ENCODE measurements at places on chromosomes 1 and 21.

GRCh38 chr1:206715120-206715519, 30.4 kb downstream of the MAPKAPK2 start:
- no peak for DNase-seq

- DNase-seq, result no peak
Measured at GRCh38 chr1:62875676-62876075, 91.7 kb downstream of the ATG4C start.

DNA sequence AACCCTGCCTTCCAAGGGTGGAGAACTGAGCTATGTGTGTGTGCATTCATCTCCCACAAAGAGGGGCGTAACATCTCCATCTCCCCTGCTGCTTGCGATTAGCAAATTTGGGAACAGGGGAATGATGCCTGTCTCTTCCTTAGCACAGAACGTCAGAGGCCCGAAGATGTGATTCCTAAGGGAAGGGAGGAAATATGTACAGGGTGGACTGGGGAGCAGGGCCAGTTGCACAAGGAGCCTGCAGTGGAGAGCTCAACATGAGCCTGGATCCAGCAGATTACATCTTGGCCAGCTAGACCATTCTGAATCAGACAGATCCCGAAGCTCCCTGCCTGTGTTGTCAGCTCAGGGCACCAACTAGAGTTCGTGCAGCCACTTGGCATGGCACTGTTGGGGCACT, 118.1 kb downstream of the NGF start:
- DNase-seq, result no peak

GRCh38 chr1:159799446-159799985, 2.6 kb upstream of the FCRL6 start:
- DNase-seq, result no peak

DNA sequence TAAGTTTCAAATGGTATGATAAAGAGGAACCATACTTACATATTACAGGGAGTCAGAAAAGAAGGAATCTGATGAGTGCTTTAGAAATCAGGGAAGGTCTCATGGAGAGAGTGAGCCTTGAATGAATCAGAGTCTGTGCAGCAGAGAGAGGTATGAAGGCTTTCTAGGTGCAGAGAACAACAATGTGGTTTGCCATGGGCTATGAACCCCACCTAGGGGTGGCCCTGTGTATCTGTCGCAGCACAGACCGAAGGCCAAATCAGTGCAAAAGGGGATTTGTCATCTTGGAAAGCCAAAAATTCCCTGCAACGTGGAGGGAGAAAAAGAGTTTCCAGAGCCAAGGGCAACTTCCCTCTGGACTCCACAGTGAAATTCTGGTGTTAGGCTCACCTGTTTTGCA, 3.5 kb downstream of the PAPPA2 start:
- no peak for DNase-seq

DNA sequence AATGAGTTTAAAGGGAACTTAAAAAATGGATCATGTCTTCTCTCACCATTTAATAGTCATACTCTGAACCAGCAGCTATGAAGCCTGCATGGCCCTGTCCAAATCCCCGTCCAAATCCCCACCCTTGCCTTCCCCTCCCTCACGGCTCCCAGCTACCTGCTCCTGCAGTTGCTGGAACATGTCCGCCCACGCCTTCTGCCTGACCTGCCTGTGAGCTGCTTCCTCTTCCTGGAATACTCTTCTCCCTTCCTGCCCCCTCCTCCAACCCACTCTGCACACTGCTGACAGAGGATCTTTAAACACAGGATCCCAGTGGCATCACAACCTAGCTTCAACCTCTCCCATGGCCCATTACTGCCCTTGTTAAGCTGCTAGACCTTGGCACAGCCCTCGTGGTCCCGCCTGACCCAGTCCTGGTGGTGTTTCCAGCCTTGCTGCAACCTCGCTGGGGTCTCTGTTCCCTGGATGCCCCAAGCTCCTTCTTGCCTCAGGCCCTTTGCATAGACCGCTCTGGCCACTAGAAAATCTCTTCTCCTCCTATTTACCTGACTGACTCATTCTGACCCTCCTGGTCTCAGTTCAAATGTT, 118.3 kb downstream of the PTPRU start:
- no peak for DNase-seq

DNA sequence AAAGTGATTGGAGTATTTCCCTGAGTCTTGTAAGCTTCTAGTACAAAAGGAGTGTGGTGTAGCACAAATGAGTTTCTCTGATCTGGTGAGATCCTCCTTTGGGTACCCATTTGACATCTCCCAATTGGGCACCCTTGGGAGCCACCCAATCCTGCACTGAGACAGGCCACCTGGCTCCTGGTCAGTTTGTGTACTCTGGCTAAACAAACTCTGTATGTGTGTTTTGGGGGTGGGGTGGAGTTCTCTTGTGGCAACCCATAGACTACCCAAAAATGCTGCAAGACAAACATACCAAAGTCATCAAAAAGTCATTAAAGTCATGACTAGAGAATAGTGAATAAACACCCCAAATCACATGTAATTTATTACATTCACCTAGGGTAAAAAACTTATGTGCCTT, 8.4 kb upstream of the HIVEP3 start:
- DNase-seq, result no peak

- DNase-seq, result no peak
Measured at GRCh38 chr1:24942789-24943188, 12.7 kb upstream of the RUNX3 start.

GRCh38 chr1:229839800-229840199, 213.8 kb downstream of the URB2 start:
- DNase-seq, result no peak

DNA sequence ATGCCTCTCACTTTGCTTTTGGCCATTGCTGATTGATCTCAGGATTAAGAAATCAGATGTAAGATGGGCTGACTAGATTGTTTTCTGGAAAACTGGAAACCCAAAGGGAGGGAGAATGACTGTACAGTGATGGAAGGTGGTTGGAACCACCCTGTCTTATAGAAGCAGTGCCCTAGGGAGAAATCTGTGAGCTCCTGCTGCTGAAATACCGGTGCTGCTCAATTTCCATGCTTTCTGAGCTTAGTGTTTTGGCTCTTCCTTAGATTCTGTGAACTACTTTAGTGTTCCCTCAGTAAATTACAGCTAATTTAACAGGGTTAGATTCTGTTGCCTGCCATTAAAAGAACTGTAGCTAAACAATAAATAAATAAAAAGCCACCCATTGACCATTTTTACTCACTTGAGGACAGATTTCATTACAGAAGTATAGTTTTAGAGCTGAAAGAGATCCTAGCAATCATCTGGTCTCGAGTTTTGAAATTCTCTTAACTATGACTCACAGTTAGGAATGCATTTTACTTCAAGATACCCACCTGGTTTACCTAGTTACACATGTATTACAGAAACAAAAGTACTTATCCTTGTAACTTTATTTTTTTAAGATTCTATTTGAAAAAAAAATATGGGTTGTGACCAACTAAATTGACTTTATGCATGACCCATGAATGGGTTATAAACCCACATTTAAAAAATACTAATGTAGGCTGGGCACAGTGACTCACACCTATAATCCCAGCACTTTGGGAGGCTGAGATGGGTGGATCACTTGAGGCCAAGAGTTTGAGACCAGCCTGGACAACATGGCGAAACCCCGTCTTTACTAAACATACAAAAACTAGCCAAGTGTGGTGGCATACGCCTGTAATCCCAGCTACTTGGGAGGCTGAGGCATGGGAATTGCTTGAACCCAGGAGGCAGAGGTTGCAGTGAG, 33.2 kb downstream of the CAMSAP2 start:
- DNase-seq, result no peak

GRCh38 chr1:49225464-49225863, 448.8 kb upstream of the BEND5 start:
- DNase-seq, result no peak

DNA sequence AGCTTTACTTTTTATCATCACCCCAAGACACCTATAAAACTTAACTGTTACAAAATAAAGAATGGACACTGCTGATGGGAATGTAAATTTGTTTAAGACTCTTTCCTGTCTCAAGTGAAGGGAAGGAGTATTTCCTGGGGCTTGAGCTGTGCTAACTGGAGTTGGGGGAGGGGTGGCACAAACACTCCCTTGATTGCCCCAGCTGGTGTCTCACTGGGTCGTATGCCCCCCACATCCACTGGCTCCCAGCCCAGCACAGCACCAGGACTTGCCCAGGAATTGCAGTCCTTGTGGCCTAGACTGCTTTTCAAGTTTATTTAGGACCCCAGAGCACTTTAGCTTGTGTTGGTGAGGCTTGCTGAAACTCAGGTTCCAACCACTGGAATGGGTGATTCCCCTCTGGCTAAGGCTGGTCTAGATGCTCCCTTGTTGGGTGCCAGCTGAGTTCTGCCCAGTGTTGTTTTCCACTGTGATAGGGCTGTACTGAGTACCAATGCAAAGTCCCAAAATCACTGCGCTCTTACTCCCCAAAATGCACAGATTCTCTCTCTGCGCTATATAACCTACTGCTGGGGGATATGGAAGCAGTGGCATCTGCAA, 49.1 kb upstream of the DR1 start:
- DNase-seq, result no peak

DNA sequence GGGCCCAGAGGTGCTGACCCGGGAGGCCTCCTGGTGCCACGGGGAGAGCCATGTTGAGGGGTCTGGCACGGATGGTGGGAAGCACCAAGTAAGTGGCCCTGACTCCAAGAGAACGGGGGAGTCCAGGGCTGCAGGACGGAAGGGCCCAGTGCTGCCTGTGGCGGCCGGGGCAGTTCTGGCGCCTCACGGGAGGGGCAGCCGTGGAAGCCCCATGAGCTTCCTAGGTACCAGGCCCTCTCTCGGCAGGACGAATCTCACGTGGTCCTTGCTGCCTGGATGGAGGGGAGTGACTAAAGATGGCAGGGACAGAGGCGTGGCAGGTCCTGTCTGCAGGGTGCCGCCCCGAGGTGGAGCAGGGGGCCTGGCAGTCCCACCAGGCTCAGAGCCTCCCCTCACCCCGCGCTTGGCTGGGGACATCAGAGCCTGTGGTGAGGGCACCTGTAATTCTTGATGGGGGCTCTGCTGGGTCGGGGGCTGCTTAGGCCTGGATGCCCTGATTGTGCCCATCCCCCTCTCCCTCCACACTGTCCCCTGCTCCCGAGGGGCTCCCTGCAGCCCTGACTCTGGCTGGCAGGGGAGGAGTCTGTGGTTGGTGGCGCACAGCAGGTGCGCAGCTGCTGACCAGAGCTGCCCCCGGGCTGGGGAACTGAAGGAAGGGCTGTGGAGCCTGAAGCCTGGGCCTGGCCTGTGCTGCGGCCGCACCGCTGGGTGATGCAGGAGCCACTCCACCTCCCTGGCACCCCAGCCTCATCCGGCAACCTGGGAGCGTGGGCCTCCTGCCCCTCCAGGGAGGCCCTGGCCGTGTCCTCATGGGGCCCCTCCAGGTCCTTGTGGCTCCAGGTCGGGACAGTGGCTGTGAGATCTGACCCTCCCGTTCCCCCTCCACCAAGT, 31.4 kb downstream of the POFUT2 start:
- no peak for DNase-seq

DNA sequence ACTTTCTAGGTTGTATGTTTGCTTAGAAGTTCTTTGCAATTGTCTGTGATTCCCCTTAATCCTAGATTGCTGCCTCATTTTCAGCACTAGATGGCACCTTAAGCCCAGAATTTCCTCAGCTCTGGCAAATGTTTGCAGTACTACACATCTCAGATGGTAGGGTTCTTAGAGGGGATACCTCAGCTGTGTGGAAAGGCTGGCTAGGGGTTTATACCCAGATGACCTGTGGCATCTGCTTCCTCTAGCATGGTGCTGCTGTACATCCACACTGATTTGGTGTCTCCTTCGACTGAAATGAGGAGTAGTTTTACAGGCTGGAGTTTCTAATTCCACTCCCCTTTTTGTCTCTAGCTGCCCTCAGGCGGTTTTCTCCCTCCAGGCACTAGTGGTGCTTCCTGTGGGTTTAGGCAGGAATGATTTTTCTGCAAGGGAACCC, 23.5 kb downstream of the ASB17 start:
- peak; percentile 44 for DNase-seq

GRCh38 chr1:12594966-12595756, 22.8 kb downstream of the DHRS3 start:
- DNase-seq, result peak; percentile 40

DNA sequence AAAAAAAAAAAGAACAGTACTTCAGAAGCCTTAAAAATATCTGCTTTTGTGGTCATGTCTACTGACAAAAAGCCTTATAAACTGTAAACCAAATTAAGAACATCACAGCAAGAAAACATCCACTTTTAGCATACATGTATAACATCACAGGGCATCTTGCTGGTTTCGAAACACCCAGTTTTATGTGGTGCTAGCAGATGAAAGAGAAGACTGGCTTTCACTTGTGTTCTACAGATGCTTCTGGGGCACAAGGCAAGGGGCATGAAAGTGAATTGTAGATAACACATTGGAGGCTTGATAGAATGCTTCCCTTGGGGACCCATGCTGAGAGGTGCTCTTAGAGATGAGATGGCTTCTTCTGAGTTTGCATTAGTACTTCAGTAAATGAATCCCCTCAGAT, 543.7 kb upstream of the PKN2 start:
- DNase-seq, result no peak

GRCh38 chr1:154590756-154591155, 17.2 kb downstream of the ADAR start:
- no peak for DNase-seq

DNA sequence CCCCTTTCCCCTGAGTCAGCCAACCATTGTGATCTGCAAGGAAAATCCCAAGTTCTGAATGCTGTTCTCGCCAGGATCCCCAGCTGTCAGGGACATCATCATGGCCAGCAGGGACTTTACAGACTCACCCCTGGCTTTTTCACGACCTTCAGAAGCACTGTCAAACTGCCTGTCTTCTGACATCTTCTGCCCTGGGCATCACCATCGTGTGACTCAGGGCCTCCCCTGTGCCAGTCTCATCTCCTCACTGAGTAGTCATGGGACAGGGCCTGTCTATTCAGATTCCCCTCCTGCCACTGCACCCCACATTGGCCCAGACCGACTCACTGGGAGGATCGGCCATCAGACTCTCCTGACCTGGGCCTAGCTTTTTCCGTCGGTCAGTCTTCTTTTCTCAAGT, 72.5 kb upstream of the VAMP3 start:
- no peak for DNase-seq

- no peak for DNase-seq
Measured at GRCh38 chr1:6123816-6124215, 56.3 kb downstream of the CHD5 start.

GRCh38 chr21:32567626-32568025, 17.7 kb downstream of the TCP10L start:
- no peak for DNase-seq

- DNase-seq, result no peak
Measured at GRCh38 chr1:94160811-94161210, 39.9 kb upstream of the ABCA4 start.

DNA sequence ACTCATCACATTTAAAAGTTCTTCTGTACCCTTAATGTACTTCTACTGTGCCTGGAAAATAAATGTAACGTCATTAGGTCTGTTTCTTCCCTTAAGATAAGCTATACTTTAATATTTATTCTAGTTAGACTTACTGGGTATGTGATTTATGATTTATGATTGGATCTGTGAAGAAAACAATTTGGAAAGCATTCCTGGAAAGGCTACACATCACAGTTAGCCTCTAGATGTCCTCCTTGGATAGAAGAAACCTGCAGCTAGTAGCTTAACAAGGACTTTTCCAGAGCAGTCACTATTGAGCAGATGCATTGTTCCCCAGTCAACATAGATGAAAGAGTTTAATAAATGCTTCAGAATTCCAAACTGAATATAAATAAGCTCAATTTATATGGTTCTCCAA, 22.2 kb upstream of the ABL2 start:
- peak; percentile 26 for DNase-seq

All from NCI-H345 (cell line).